ENCODE measurements at places on chromosomes 5 and 9. TPM values are rescaled to one million over a fixed set of nuclear protein-coding genes. Genes with fewer than 3 reads are reported as not detected.

Gene RNF183
- not detected for total RNA-seq

Gene ANKRD31
- total RNA-seq = not detected

Gene NR4A3
- 0.09 TPM for total RNA-seq

Gene TXNDC8
- total RNA-seq = not detected

Gene GARIN3
- not detected for total RNA-seq

Gene NSA2
- total RNA-seq = 94.5 TPM

Gene PCDHGA2
- total RNA-seq = 0.90 TPM

Gene PDCD1LG2
- total RNA-seq = 11.7 TPM

Gene FOXD4L4
- total RNA-seq = 0.09 TPM

Gene DBH
- total RNA-seq = not detected

Gene PCDHGA6
- total RNA-seq = 2.2 TPM

Gene ECM2
- 0.18 TPM for total RNA-seq

Gene DMRT2
- total RNA-seq = not detected

Gene RORB
- under 0.01 TPM for total RNA-seq

Gene PCA3
- 0.90 TPM for total RNA-seq

Gene OTP
- total RNA-seq = not detected

Gene ARL10
- 16.4 TPM for total RNA-seq

Gene SREK1
- 94.4 TPM for total RNA-seq

Gene SLC45A2
- not detected for total RNA-seq

Gene WWC1
- total RNA-seq = under 0.01 TPM

Gene PTTG1
- total RNA-seq = 108 TPM

Gene SHISAL2B
- total RNA-seq = not detected

Gene PDE6A
- total RNA-seq = under 0.01 TPM

Gene DMRT3
- total RNA-seq = not detected

Gene PRRC2B
- total RNA-seq = 64.5 TPM

Gene CMYA5
- total RNA-seq = under 0.01 TPM

Gene SOX30
- total RNA-seq = not detected

Gene IL3
- total RNA-seq = not detected

Gene CFAP77
- not detected for total RNA-seq

Gene SLC34A1
- not detected for total RNA-seq

Gene HNRNPA0
- 16.1 TPM for total RNA-seq

Gene DAPK1
- total RNA-seq = 45.3 TPM

Gene BTNL9
- 0.27 TPM for total RNA-seq

Gene CBY3
- total RNA-seq = 0.18 TPM

Gene CDKN2A
- total RNA-seq = 14.0 TPM

Gene NDUFS6
- 53.5 TPM for total RNA-seq

Gene ELAVL2
- 0.09 TPM for total RNA-seq

Gene GLIPR2
- 45.4 TPM for total RNA-seq

Gene MEGF10
- total RNA-seq = 0.36 TPM

Gene PLGRKT
- 9.5 TPM for total RNA-seq

Gene ANKRD20A1
- 1.7 TPM for total RNA-seq

Gene FAM151B
- total RNA-seq = 2.7 TPM
